ENCODE measurements at places on chromosomes 6 and 20.

DNA sequence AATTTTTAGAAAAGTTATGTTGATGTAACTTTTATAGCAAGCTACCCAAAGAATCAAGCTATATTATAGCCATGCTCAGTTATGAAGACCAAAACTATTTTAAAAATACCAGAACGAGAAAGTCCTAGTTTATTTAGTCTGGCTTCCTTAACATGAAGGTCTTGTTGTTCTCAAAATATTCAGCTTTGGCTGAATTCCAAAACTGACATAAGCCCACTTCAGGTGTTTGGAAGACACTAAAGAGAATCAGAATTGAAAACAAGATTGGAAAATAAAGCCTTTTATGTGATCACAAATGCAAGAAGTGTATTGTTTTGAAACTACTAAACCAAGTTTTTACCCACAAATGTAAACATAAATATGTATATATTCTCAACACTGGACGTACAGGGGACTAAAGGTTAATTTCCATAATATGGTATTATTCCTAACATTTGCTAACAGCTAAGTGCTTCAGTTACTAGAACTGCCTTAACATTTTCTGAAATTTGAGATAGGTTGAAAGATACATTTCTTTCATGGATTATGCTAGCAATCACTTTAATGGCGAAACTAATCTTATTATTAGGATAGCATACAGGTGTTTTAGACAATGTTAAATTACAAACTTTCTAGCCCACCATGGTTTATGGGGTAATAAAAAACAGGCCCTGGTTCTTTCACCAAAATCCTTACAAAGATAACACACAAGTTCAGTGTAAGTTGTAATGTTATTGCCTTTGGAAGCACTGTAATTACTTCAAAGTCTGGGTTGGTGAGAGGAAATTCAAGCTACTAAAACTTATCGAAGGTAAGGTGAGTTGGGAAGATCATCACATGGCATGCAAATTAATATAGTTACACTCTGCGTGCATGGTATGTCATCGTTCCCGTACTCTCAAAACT is 1.6 kb downstream of the MAP3K5 start:
- DNase-seq, result no peak

DNA sequence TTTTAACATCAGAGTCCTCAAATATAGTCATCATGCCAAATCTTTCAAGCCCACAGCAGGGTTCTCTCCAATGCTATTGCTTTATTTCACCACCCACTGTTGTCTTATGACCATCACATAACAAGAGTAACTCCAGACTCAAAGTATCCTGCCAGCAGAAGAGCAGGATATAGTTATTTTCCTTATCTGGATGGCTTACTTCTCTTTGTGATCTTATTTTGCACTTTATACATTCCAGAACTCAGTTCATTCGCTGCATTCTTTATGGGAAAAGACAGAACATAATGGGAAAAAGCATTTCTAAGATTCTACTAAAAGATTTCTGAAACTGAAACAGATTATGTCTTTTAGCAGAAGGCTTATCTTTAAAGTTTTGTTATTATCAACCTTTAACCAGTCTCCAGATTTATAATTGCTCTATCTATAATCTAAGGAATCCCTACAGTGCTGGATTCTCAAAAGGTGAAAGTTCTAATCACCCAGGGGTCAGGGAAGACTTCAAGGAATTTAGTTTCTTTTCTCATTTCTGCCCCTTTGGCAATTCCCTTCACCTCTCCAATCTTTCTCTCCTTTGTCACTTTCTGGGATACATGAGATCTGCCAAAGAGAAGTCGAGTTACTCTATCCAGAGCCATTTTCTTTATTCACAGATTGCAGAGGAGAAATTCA is 190.4 kb downstream of the TPBG start:
- no peak for DNase-seq

GRCh38 chr6:85920782-85921181 is 278.1 kb upstream of the SYNCRIP start:
- no peak for DNase-seq

- peak; percentile 41 for DNase-seq
Measured at GRCh38 chr20:1825507-1825906, 69.7 kb upstream of the SIRPA start.

GRCh38 chr6:35024551-35025054 is 116.5 kb downstream of the TCP11 start:
- DNase-seq, result peak; percentile 19

DNA sequence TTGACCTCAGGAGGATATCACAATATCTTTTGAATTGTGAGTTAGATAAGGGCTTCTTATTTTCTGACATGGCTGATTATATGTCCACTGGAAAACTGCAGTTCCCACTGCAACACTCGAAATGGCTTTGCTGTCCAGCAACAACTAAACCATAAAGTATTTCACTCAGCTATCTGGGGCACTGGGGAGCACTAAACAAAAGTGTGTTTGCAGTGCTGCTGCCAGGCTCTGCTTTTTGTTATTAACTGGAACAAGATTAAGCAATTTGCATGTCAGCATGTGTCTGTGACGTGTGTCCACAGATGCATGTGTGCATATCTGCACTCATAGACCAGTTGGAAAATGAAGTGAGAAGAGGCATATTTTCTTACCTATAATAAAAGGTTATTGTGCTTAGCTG is 107.8 kb upstream of the CCN2 start:
- DNase-seq, result no peak

DNA sequence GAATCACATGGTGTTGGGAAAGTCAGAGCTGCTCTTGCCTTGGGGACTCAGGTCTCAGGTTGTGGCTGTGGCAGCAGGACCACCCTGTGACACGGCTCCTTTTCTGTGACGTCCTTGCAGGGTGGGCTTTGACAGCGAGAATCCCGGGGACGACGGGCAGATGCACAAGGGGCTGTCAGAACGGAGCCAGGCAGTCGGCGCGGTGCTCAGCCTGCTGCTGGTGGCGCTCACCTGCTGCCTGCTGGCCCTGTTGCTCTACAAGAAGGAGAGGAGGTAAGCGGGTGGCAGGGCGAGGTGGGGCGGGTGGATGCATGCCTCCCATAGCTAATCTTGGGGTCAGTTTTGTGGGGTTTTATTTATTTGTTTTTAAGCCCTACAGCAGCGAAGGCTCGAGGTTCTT is 19.2 kb upstream of the SLC22A1 start:
- DNase-seq, result no peak

DNA sequence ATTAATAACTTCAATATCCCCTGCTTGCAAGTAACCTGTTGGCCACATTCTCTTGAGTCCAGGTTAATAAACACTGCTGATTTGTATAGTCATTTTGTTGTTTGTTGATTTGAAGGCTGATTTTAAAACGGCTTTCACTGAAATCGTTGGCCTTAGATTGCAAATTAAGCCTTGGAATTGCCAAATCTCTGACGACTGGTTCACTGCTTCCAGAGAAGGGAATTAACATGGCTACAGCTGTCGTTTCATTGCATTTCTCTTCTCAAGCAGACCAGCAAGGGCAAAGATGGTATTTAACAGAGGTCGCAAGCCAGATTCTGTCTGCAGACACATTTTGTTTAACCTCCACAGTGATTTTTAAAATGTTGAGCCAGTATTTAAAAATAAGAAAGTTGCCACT is 470.9 kb downstream of the TFAP2A start:
- no peak for DNase-seq

DNA sequence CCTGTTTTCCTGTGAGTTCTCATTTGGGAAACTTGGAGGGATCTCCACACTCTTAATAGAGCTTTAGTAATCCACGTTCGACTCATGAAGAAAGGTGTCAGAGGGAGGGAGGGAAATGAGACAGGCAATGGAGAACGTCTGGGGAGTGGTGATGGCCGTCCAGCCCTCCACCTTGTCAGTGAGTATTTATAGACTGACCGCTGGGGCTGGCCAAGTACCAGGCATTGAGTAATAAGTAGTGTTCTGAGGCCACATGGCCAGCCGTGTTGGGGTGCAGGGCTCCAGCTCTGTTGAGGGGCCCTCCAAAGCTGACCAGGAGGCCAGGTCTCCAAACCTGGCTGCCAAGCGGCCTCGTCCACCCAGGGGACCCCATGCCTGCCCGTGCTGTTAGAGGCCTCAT is 11.3 kb upstream of the DSN1 start:
- DNase-seq, result no peak

DNA sequence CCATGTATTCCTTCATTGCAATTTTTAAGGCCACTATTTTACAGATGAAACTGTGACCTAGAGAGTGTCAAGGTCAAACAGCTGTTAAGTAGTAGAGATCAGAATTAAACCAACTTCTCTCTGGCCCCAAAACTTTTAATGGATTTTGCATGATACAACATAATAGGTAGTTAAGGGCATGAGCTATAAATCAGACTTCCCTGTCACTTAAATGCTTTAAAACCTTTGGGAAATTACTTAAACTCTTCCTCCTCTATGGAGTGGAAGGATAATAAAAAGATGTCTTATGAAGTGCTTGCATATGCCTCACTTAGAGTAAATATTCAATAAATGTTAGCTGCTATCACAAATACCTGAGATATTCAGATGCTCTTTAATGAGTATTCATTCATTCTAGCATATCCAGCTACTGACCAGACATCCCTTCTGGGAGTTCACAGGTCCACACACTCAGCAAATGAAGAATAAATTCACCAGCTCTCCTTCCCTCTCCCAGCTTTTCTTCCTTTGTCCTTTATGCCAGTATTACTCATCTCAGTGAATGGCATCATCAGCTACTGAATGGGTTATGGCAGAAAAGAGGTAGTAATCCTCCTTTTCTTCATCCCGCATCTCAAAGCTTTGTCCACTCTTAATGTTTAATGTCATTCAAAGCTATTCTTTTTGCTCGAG is 36.2 kb downstream of the EYA4 start:
- no peak for DNase-seq

DNA sequence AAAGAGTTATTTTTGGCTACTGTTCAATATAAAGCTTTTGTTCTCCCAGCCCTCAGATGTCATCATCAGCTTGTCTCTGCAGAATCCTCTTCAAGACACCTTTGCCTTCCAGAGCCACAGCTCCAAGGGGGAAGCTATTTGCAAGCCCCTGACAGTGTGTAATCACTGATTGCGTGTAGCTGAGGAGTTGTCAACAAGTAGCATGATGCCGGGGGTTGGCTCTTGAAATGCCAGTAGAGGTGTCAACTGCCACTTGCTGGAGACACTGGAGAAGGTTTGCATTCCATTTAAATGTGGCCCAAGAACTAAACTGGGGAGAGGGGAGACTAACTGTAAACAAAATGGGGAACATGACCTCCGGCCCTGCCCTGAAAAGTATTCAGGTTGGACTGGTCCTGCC is 44.3 kb upstream of the PDYN start:
- DNase-seq, result no peak

All from HTR-8/SVneo (cell line).